ENCODE measurements at places on chromosomes 7 and 10.

DNA sequence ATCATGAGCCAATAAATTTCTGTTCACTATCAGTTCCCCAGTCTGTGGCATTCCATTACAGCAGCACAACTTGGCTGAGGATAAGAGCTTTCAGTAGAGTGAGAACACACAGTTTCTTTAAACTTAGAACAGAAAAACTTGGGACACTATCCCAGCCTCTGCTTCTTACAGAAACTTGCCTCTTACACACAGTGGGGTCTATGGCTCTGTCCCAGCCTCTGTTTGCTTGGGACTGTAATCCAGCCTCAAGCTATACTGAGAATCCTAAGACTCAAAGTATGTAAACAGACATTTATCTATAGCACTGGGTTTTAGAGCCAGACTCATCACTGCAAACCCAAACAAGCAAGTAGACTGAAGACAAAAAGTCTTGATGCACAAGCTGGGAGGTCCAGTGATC lies 355.8 kb upstream of the VSTM2A start:
- no peak for DNase-seq

- no peak for DNase-seq
These were observed 204.8 kb upstream of the MEOX2 start for GRCh38 chr7:15891151-15891881.

- no peak for DNase-seq
These were observed 782.7 kb downstream of the ANKRD7 start for GRCh38 chr7:119007236-119007635.

DNA sequence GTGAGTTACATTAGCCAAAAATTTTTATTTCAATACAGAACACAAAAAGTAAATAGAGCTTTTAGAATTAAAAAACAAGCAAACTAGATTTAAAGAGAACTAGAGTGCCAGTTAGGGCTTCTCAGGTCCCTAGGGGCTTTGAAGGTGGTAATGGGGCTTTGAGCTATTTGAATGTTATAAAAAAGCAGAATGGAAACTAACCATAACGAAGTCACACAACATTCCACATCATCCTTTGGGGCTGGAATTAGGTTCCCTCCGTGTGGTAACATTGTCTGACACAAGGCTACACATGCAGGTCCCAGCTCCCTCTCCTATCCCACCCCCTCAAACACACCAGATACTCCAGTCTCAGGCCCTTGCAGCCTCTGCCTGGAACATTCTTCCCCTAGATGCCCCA lies 15.3 kb downstream of the JAZF1 start:
- DNase-seq, result no peak

DNA sequence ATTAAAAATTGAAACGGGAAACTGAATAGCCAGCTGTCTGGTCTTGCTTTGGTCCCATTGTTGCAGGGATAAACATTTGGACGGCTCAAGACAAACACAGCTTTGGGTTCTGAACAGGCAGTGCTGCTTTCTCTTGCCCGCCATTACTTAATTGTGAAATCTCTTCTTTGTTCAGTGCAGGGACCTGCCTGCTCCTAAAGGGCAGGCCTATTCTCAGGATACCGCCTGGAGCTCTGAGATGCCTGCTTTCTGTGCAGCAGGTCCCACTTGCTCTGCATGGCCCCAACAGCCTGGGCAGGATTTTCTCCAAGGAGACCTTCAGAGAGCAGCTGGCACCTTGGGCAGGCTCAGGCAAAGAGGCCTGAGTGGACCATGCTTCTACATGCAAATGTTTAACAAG lies 237.6 kb downstream of the KCNMA1 start:
- no peak for DNase-seq
